ENCODE measurements at places on chromosomes 12 and 14.
A peak's percentile ranks its signal among the peaks of the same experiment; 100 is the strongest.

DNA sequence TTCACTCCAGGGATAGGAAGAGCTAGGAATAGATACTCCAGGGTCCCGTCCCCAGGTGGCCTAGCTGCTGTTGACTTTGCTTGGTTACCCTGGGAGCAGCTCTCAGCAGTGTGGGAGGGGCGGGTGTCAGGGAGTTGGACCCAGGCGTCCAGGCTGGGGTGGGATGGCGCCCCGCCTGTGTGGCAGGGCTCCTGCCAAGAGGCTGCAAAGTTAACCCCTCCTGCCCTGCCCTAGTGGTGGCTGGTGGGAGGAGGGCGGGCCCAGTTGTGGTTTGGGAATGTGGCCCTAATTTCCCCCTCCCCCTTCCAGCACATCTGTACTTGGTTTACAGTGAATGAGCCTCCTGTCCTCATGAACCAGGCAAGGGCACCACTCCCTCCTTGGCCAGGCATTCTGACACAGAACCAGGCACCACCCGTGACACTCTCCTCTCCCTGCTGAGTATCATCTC lies 1.7 kb upstream of the RARG start:
- DNase-seq = no peak

DNA sequence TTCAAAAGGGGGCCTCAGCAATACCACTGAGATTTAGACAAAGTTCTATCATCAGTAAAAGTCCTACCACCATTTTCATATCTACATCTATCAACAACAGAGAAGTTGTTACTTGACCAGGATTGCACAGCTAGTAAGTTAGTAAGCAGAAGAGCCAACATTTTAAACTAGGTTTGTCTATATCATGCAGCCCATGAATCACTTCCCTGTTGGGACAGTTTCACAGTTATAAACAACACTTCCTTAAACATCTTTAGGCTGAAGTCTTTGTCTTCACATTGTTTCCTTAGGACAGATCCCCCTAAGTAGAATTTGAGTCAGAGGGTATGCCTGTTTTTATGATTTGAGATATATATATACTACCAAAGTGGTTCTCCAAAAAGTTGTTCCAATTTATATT lies 68.5 kb downstream of the DAO start:
- DNase-seq = no peak

- no peak for DNase-seq
Measured at GRCh38 chr12:53698948-53699677, 23.2 kb upstream of the ATP5MC2 start.

- no peak for DNase-seq
Measured at GRCh38 chr12:48739618-48740269, 23.2 kb upstream of the CCNT1 start.

DNA sequence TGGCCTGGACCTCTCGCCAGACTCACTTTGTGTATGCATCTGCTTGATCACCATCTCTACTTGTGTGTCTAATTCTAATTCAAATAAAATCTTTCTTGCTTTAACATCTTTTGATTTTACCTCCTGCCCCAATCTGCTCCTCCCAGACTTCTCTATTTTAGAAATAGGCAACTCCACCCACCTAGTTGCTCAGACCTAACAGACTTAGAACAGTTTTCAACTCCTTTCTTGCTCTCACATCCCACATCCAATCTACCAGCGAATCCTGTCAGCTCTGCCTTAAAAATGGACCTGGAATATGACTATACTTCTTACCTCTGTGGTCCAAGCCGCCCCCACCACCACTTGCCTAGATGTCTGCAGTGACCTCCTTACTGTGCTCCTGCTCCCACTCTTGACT lies 18.7 kb downstream of the NRXN3 start:
- DNase-seq = no peak

DNA sequence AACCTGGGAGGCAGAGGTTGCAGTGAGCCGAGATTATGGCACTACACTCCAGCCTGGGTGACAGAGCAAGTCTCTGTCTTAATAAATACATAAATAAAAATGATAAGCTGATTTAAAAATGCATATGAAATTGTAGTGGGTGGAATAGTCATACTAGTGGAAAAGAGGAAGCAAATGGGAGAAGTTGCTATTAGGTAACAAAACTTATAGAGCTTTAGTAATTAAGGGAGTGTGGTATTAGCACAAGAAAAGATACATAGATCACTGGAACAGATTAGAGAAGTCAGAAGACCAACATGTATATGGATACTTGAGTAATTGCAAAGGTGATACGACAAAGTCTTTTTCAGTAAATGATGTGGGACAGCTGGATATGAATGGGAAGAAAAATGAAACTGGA lies 26.5 kb downstream of the TECPR2 start:
- DNase-seq = no peak

GRCh38 chr12:53572134-53572758 lies 53.9 kb downstream of the ATF7 start:
- no peak for DNase-seq

DNA sequence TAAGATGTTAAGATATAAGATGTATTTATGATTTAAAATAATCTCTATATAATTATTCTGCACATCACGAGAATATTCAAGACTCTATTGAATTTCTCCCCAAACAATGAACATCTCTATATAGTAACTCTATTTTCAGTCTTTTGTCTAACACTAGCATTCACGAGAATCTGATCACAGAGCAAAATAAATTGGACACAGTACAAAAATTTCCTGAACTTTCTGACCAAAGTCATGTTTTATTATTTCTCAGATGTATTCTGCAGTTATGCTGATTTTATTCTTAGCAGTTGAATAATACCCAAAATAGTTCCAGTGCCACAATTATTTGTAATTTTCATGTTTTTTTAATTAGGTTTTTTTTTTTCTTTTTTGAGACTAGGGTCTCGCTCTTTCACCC lies 19.6 kb downstream of the EPS8 start:
- no peak for DNase-seq

GRCh38 chr12:99386907-99387306 lies 260.6 kb upstream of the GARIN6 start:
- peak; percentile 35 for DNase-seq

DNA sequence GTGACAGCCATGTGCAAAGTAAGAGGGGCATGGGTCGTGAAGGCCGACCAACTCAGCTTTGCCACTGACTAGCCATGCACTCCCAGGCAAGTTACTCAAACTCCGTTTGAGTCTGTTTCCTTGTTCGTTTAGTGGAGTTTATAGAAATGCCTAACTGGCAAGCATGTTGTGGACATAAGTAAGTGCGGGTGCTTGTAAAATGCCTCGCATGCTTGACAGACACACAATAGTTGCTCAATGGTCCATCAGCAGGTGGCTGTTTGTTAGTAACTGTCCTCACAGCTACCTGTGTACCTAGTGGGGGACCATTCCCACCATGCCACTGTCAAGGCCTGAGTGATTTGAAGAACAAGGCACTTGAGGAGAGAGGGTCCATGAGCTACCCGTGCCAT lies 338.3 kb downstream of the DPF3 start:
- no peak for DNase-seq

- no peak for DNase-seq
Measured at GRCh38 chr12:98752726-98753125, 107.6 kb downstream of the APAF1 start.

- no peak for DNase-seq
Measured at GRCh38 chr12:47376927-47377326, 297.2 kb upstream of the AMIGO2 start.

Measured in foreskin melanocyte (primary cell).